Caki2 (cell line): ENCODE measurements at places on chromosomes 7 and 10. TPM values are rescaled to one million over a fixed set of nuclear protein-coding genes. Genes with fewer than 3 reads are reported as not detected.

DNA sequence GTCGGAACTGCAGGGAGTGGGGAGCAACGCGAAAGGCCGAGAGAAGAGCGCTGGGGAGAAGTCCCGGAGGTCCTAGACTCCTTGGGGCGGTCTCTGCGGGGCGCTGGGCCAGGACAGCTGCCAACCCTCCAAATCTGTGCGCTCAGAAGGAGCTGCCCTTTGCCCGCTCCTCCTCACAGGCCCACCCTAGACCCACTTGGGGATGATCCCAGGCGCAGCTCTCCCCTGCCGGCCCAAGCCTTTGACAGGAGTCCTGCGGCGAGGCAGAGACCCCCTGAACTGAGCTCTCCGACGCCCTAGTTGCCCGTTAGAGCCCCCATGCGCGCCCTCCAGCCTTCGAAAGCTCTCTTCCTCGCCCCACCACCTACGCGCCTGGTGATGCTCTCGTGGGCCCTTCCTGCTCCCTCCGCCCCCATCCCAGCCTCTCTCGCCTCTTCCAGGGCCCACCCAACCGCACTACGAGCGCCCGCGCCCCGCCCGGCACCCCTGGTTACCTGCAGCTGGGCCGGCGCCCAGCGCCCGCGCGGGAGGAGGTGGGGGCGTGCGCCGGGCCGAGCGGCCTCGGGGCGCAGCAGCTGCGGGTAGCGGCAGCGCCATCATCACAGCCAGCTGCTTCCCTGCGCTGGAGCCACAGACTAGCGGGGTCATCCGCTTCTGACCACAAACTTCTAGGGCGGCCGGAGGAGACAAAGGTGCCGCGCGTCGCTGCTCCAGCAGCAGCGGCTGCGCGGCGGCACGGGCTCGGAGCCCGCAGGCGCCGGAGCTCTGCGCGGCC lies 353.4 kb downstream of the DNAJB6 start:
- DNase-seq: no peak

DNA sequence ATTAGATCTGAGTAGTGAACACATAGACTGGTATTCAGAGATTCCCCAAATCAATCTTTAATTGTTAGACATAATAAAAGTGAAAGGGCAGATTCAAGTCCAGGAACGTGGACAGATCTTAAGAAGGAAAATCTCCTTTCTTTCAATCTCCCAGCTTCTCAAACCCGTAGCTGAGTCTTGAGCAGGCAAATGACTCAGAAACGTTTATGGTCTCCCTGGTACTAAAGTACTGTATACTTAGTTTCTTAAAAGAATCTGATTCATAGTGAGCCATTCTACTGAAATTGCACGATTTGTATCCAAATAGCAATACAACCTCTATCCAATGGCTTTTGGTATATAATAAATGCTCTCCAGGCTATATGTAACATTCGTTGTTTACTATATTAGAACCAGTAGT lies 140.4 kb upstream of the RHEB start:
- no peak for DNase-seq

The ANKRD30A gene
- not detected in 2 replicates for total RNA-seq

DNA sequence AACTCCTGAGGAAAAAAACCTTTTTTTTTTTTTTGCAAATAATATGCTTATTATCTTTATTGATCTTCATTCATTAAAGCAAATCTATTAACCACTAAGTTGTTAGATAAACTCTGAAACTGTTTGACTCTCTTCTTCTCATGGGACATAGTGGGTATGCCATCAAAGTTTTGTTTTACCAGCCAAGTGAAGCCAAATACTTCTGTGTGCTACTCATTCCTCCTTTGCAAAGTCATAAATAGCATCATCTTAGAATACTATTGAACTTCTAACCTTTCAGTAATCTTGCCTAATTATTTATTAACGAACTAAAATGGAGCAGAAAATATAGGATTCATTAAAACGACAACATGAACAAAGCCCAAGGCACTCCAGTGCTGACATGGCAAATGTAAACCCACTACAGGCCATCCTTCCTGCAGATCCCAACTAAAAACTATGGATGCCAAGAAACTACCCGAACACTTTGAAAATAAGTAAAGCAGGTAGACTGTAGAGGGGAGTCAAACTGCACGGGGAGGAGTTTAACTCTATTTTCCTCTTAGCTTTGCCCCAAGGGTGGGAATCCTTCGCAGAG lies 61.2 kb upstream of the ODAD2 start:
- no peak for DNase-seq

DNA sequence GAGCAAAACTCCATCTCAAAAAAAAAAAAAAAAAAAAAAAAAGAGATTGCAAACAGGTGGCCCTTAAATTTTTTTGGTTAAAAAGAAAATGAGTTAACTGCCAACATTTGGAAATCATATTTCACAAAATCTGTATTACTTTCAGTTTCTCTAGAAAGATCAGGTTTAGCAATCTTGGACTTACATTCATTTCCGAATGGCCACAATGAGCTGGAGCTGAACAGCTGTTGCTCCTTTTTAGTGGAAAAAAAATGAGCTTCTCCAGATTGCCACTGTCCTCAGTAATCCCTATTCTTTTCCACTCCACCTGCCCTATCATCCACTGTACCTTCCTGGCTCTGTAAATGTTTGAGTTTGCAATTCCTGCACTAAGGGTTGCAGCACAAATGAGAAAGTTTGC lies 43.6 kb downstream of the RAB11FIP2 start:
- no peak for DNase-seq

- no peak for DNase-seq
Measured at GRCh38 chr7:44538093-44538797, 2.9 kb downstream of the NPC1L1 start.

The KCNMA1 gene
- 6.2 and 12.8 TPM in 2 replicates for total RNA-seq

- no peak for DNase-seq
Measured at GRCh38 chr7:77904252-77904651, 105.7 kb downstream of the PHTF2 start.

GRCh38 chr7:134905375-134905774 lies 80.9 kb upstream of the AGBL3 start:
- no peak for DNase-seq

- no peak for DNase-seq
Measured at GRCh38 chr10:121593281-121594075, 4.8 kb downstream of the FGFR2 start.

The RADIL gene
- 2.2 TPM in 1 of 2 replicates, not detected in the other for total RNA-seq

DNA sequence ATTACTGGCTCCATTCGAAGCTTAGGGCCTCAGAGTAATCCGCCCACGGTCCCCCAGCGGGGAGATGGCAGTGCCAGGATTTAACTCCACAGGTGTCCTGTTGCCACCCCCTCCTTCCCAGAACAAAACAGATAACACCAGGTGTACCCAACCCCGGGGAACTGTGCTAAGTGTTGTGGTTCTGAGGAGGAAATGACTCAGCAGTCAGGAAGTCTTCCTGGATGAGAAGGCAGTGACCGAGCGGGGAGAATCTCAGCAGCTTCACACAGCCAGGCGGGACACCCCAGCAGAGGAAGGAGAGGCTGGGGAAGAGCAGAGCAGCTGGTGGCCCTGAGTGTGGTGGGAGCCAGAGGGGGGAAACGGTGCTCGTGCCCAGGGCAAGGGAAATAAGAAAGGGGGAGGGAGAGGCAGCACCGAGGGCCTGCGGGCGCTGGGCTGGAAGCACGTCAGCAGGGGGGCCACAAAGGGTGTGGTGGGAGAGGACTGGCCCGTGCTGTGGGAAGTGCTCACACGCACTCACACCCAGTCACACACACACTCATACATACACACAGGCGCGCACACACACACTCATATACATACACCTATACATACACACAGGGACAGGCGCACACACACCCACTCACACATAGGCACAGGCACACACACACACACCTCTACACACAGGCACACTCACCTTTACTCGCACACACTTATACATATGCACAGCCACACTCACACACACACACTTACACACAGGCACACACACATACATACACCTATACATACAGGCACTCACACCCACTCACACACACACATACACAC lies 59.8 kb upstream of the CHST15 start:
- peak; percentile 94 for DNase-seq

GRCh38 chr7:67598469-67598868 lies 601.8 kb downstream of the TYW1 start:
- DNase-seq: no peak

The CLDN4 gene
- 326 and 414 TPM in 2 replicates for total RNA-seq

DNA sequence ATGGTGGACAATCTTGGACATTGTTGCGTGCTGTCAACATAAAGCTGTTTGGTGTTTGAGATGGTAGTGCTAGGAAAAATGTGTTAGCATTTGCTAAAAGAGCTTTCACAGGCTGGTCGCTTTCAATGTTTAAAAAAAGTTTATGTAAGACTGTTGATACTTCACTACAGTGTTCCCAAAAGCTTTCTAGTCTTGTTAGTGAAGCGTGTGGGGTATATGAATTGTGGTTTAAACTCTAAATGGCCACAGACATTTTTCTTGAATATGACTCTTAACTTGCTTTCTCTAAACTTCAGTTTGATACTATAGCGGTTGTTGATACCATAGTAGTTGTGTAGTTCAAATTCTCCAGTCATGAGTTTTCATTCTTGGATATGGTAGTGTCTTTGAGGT lies 44.9 kb downstream of the MCU start:
- no peak for DNase-seq

GRCh38 chr7:2530071-2530987 lies 10.8 kb downstream of the LFNG start:
- peak; percentile 51 for DNase-seq

GRCh38 chr7:24828891-24829661 lies 71.8 kb upstream of the GSDME start:
- no peak for DNase-seq

DNA sequence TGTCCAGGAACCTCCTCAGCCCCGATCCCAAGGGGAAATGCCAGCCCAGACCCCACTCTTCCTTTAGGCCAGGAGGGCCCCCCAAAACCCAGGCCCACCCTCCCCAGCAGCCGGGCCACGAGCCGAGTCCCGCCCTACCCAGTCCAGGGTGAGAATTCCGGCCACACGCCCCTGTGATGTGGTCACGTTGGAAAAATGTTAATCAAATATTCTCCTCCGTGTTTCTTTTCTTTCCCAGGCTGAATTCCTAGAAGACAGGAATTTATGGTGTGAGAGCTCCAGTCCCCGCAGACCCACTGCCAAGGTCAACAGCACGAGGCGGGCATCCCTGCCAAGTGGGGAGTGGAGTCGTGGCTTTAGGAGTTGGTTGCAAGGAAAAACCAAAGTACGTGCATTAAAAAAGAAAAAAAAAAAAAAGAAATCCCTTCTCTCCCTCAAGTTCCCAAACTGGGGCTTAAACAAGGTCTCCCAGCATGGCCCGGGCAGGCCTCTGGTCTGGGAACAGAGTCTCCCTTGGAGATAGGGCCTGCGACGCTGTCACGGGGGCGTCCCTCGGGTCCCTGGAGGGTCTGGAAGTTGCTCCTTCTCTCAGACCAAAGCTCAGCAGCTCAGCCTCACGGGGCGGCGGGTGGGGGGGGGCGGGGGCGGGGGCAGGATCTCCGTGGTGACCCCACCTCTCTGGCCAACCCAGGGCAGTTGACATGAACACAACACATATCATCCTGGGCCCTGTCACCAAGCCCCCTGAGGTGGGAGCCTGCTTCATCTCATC lies 28.1 kb upstream of the ELN start:
- no peak for DNase-seq

DNA sequence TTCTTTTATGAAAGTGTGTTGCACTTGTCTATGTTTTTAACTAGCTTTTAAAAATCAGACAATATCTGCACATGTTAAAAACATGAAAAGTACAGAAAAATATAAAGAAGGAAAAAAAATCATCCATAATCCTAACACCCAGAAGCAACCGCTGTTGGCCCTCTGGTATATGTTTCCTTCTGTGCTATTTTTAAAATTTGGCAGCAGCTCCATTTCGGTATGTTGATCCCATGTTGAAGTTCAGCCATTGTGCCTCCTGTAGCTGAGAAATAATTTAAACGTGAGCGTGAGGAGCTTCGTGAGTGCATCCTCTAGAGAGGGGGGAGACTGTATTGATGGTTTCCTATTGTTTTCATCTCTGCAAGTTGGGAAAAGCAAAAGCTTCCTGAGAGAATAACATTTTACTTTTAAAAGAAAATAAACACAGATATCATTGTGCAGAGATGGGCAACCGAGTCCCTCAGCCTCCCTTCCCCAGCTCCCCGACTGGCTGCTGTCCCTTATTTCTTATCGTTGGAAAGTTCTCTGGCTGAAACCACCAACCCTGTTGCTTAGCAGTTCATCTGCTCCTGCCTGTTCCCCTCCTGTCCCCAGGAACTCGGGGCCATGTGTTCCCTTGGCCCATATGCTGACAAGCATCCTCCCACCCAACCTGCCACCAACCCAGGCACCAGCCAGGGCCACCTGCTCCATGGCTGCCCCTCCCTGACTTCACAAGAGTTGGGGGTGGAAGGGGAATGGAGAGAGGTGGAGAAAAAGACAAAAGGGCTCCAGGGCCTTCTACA lies 499.1 kb upstream of the PODXL start:
- DNase-seq: no peak

DNA sequence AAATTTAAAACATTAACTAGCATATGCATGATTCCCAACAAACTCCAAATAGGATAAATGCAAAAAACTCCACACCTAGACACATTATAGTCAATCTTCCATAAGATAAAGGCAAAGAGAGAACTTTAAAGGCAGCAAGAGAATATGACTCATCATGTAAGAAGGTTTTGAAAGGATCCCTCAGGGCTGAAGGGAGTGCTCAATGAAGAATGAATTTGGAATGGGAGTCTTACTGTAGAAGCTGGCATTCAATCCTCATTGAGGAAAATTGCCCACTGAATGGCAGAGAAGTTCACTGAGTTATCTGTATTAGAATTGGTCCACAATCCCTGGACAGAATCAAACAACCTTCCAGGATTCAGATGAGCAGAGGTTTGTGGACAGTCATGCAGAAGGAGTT lies 26.1 kb upstream of the ZNF365 start:
- no peak for DNase-seq

The GBX1 gene
- total RNA-seq: not detected in 2 replicates

The PNPLA8 gene
- total RNA-seq: 5.2 and 7.6 TPM in 2 replicates

The OPALIN gene
- total RNA-seq: not detected in 2 replicates

DNA sequence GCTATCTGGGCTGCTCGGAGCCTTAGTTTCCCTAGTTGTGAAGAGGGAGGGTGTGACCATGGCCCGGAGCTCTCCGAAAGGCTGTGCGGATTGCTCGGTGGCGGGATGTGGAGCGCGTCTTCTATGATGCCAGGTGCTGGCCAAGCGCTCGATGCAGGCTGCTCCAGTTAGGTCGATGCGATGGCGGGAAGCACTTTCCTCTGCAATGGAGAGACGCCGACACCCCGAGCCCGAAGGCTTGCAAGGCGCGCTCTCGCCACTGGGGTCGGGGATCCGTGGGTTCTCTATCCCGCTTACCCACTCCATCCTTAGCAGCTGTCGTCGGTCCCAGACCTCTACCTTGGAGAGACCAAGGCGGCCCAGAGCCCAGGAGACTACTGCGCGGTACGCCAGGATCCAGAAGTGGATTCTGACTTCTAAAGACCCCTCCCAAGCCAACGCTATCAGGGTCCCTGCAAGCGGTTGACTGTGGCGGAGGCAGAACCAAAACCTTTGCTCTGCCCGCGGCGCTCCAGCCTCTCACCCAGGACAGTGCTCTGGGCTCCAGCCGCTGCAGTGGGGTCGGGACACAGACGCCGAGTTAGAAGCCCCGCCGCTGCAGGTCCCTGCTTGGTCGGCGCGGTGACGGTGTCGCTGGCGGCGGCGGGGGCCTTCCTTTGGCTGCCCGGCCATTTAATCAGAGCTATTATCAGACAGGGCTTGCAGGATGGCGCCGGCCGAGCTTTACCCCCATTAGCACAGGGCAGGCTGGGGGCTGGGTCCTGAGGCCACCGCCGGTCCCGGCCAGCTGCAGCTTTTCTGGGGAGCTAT lies 7.8 kb upstream of the TBX20 start:
- DNase-seq: no peak
